ENCODE measurements at places on chromosomes 12 and 14.
A peak's percentile ranks its signal among the peaks of the same experiment; 100 is the strongest.

GRCh38 chr14:100067971-100068959 is 3.0 kb downstream of the EVL start:
- no peak for DNase-seq

GRCh38 chr12:96047229-96048211 is 12.1 kb upstream of the LTA4H start:
- no peak for DNase-seq

DNA sequence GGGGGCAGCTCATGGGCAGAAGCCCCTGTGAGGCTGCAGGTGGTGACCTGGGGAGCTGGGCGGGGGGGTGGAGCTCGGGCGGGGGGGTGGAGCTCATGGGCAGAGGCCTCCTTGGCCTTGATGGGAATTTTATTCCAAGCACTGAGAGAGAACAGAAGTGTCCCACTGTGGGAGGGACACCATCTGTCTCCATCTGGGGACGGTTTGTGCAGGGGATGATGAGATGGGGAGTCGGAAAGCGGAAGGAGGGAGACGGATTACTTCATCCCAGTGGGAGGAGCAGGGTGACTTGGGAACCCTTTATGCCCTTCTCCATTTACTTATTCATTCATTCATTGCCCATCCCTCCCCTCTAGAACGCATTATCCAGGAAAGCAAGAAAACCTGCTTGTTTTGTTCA is 304.7 kb downstream of the ADGRD1 start:
- no peak for DNase-seq

- no peak for DNase-seq
These were observed 604.0 kb downstream of the NOVA1 start for GRCh38 chr14:25993830-25994229.

GRCh38 chr12:76018111-76018510 is 13.5 kb downstream of the PHLDA1 start:
- no peak for DNase-seq

GRCh38 chr12:130212384-130212989 is 50.2 kb downstream of the FZD10 start:
- no peak for DNase-seq

DNA sequence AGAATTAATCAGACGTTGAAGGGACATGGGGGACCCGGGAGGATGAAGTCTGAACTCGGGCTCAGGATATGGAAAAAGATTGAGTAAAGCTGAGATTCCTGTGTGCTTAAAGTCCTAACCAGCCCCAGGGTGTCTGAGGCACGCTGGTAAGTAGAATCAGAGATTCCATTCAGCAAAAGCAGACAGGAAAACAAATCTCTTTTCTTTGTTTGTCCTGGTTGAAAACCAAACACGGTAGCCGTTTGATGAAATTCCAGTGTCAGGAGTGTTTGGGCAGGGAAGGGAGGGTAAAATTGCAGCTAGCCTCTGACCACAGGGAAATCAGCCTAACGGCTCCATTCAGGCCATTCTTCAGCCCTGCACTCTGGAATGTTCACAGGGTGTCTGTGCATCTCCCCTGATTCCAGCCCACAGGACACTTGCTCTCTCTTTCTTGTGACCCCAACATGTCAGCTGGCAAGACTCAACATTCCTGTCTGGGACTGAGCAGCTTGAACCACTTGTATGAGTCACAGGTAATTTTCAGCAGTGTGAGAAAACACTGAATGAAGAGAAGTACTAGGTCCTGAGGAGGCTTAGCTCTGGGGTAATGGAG is 31.0 kb downstream of the NINJ2 start:
- DNase-seq = peak; percentile 40

- no peak for DNase-seq
These were observed 52.5 kb upstream of the FOXN3 start for GRCh38 chr14:89469210-89470198.

- DNase-seq = no peak
These were observed 51.3 kb upstream of the DICER1 start for GRCh38 chr14:95208598-95208997.

DNA sequence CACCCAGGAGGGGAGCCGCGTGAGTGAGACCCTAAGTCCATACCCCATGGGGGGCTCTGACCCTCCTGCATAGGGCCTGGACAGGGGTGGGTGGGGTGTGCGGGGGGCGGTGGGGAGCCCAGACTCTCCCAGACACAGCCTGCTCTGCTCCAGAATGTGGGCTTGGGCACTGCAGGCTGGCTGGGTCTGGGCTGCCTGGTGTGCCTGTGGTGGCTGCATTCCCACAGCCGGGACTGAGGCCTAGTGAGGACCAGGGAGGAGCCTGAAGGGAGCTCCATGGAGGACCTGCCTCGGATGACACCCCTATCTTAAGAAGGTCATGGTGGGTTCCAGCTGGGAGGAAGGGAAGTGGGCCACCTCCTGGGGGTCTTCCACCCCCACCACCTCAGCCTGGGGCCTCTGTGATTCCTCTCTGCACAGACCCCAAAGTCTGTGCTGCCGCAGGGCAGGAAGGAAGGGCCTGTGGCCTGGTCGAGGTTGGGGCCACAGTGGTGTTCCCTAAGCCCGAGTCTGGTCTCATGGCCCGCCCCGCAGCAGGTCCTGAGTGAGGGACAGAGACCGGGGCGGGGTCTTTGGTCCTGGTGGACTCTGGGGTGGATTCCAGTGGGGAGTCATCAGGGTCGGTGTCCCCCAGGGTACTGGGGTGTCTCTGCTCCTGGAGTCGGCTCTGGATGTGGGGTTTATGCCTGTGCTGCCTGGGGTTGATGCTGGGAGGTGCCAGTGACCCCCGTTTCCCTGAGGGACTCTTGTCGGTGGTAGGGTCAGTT is 392.3 kb downstream of the TMEM121 start:
- DNase-seq = no peak

DNA sequence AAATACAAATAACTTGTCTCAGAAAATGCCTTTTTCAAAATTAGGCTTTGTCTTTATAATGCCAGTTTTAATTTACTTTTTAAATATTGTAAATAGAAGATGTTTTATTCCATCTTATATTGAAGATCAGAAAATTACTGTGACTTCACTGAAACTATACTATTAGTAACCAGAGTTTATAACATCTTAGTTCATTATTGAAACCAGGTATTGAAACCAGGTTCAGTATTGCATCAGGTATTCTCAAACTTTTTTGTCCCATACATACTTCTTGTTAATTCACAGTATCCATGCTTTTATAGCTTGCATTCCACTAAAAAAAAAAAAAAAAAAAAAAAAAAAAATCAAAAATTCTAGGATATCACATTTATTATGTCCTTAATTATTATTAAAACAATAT is 227.5 kb downstream of the GXYLT1 start:
- no peak for DNase-seq

DNA sequence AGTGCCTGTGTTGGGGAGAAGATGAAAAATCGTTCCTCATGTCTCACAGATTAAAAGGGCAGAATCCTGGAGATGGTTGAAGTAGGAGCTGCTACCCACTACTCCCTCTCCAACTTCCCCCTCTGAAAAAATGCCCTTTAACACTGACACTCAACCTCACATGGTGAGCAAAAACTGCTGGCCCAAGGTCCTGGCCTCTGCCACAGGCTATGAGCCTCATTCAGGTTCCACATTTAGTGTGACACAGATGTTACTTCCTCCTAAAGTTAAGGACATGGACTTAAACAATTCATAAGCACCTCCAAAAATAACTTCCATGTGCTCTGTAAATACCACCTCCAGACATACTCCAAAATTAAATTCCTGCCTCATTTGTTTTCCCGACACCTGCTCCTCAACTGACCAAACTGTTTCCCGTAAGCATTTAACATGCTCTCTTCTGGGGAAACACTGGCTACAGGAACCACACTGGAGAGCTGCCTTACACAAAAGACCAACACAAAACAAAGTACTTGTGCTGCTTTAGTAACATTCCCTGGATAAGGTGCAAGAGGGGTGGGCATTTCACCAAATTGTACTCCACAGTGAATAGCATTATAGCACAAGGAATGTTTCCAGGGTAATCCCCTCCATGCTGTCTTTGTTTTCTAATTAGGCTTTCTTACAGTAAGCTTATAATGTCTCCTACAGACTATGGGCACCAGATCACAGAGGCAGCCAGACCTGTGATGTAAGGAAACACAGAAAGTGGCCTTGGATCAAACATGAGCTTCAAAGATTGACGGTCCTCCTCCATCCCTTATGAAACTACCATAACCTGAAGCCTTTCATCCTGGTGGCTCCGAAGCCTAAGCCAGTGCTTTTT is 57.0 kb downstream of the PHLDA1 start:
- DNase-seq = no peak

DNA sequence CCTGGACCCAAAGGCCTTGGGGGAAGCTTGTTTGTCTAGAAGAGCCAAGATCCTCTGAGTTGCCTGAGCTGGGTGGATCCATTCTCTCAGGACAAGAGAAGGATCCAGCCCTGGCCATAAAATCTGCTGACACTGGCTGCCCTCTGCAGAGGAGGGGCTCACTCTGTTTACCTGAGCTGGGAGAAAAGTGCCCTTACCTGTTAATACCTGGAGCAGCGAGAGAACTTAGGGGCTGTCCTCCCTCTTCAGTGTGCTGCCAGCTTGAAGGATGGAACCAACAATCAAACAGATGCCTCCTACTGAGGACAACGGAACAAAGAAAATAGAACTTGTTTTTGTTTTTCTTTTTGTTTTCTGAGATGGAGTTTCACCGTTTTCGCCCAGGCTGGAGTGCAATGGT is 7.3 kb upstream of the KRT7 start:
- no peak for DNase-seq

- DNase-seq = no peak
These were observed 1435.9 kb upstream of the TMEM132C start for GRCh38 chr12:126830778-126831680.

GRCh38 chr12:47270782-47271664 is 191.3 kb upstream of the AMIGO2 start:
- DNase-seq = peak; percentile 80

DNA sequence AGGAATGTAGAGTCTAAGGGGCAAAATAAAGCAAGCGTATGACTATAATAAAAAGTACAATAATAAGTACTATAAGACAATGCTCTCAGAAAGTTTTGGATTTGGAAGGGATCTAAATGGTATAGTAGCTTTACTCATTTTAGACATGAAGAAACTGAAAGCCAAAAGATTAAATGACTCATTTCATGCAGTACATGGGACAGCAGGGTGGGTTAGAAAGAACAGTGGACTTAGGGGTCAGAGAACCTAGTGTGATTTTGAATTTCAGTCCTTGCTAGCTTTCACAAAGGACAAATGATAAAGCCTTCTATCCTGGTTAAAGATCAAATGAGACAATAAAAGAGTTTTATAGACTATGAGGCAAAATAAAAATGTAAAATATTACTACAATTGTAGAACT is 6.8 kb upstream of the LEMD3 start:
- no peak for DNase-seq

GRCh38 chr12:6323340-6323994 is 13.0 kb downstream of the PLEKHG6 start:
- peak; percentile 90 for DNase-seq

GRCh38 chr12:111842556-111843396 is 748 bp downstream of the MAPKAPK5 start:
- DNase-seq = no peak

DNA sequence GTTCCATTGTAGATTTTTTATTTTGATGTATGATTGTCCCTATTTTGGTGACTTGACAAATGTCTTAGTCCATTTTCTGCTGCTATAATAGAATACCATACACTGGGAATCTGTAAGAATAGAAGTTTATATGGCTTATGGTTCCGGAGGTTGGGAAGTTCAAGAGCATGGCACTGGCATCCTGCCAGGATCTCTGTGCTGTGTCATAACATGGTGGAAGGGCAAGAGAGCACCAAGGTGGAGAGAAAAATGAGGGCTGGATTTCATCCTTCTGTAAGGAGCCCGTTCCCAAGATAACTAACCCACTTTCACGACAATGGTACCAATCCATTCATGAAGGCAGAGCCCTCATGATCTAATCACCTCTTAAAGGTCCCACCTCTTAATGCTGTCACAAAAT is 176.7 kb downstream of the TMEM132D start:
- no peak for DNase-seq
